ENCODE measurements at places on chromosomes 5 and 9.

- DNase-seq, result peak; percentile 55
Observed at GRCh38 chr5:98769959-98770208, 3.6 kb upstream of the RGMB start.

- no peak for DNase-seq
Observed at GRCh38 chr9:93217706-93218105, 33.8 kb downstream of the WNK2 start.

DNA sequence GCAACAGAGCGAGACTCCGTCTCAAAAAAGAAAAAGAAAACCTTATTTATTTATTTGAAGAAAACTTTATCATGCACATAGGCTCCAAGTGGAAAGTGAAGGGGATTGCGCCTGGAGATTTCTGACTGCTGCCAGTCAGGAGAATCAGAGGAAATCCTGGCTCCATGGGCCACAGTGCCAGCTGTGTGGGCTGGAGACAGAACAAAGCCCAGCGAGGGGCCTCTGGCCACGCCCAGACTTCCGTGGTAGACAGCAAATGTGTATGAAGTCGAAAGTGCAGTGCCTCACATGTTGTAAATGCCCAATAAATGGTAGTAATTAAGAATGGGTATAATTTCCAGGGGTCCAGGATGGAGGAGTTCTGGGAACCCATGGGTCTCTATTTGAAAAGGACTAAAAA, 75.8 kb upstream of the WWC1 start:
- no peak for DNase-seq

DNA sequence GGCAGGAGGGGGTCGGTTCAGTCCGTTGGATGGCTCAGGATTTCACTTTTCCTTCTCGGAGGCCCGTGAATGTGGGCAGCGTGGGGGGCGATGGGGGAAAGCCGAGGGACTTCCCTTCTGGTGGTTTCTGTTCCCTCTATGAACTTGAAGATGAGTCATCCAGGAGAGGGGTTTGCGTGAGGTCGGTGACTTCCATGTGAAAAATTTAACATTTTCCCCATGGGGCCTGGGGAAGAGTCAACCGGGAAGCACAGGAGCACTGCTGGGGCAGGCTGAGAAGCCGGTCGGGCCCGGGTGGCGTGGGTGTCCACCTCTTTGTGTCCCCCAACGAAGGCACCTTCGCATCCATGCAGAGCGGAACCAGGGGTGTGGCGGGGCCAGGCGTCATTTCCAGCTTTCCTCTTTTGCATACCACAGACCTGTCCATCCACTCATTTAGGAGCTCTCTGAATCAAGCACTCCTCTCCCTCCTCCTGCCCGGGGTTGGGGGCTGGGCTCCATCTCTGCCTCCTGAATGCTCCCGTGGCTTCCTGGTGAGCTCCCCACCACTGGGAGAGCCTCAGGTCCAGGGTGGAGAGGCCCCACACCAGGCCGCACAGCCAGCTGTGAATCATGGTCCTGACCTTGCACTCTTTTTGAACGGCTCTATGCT, 68.4 kb downstream of the ANKRD33B start:
- DNase-seq, result peak; percentile 37

GRCh38 chr5:9932770-9933169, 302.6 kb upstream of the TAS2R1 start:
- no peak for DNase-seq

GRCh38 chr9:89375191-89375760, 57.0 kb downstream of the SECISBP2 start:
- DNase-seq, result no peak

GRCh38 chr5:32419791-32420190, 24.7 kb downstream of the ZFR start:
- peak; percentile 13 for DNase-seq

GRCh38 chr5:5141625-5142525, 1.7 kb downstream of the ADAMTS16 start:
- peak; percentile 70 for DNase-seq

GRCh38 chr9:93978551-93978950, 23.4 kb upstream of the BARX1 start:
- no peak for DNase-seq

DNA sequence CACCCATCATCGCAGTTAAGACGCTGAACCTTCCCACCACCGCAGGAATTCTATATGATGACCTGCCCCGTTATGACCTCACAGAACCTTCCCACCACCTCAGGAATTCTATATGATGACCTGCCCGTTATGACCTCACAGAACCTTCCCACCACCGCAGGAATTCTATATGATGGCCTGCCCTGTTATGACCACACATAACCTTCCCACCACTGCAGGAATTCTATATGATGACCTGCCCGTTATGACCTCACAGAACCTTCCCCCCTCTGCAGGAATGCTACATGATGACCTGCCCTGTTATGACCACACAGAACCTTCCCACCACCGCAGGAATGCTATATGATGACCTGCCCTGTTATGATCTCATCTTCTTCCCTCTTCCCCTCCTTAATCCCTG, 64.3 kb downstream of the IRX1 start:
- no peak for DNase-seq

GRCh38 chr5:77356740-77357139, 135.4 kb downstream of the WDR41 start:
- no peak for DNase-seq

DNA sequence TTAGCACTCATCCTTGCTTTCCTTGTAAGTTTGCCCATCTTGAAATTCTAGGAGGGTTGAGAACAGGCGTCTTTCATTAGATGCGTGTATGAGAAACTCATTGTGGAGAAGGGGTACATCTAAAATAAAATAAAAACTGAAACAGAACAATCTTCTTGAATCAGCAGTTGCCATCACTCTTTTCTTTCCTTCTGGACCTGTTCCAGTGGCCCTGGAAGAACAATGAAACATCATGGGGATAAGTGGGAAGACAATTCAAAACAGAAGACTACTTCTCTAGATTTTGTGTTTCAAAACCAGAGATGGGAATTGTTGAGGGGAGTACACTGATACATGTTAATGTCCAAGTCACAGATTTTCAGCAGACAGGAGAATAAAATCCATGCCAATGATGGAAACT, 59.9 kb downstream of the SLC1A3 start:
- DNase-seq, result peak; percentile 67

Measured in pons (tissue), 1 donor.